ENCODE measurements at places on chromosomes 5 and 9.

- no peak for DNase-seq
These were observed 136.4 kb downstream of the GRIA1 start for GRCh38 chr5:153626836-153627235.

GRCh38 chr5:142717582-142718215 lies 31.8 kb upstream of the FGF1 start:
- DNase-seq, result no peak

DNA sequence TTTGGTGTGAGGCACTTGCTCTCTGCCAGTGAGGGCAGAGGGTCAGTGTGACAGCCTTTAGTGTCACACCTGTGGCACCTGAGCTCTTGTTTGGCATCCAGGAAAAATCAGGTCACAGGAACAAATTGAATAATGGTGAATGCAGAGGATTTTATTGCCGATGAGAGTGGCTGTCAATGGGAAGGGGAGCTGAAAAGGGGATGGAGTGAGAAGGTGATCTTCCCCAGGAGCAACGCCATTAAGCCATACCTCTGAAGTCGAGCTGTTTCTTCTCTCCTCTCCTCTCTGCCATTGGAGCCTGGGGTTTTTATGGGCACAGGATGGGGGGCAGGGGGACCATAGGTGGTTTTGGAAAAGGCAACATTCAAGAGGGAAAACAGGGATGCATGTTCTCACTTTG lies 2.4 kb upstream of the HSD17B4 start:
- no peak for DNase-seq

DNA sequence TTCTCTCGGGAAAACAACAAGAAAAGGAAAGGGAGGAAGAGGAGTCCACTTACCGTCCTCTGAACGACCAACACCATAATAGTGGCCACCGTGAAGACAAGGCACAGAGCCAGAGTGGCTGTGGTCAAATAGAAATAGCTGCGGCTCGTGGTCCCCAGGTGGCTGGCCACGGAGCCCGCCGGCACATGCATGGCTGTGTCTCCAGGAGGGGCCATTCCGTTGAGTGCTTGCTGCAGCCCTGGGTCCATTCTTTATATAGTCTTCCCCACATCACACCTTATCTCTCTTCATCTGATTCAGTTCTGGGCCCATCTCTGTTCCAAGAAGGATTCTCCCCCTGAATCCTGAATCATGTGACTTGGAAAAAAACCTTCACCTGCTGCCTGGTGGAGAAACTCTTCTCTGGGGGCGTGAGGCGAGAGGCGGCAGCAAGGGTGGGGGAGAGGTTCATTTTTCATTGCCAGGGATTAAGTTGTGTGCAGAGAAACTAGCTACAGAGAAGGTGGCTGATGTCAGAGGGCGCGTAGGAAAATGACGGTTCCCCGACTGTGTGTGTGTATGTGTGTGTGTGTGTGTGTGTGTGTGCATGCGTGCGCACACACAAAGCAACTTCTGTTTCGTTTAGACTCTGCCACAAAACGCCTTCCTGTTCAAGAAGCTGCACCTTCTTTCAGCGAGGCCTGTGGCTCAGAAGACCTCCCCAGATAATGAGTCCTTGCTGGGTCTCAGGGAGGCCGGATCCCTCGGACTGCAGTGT lies at the start of gene TNFSF8:
Gene TNFSF8 (minus strand): TSS at position 536 of the 757 bp plus-strand sequence. CDS start 288 bp downstream, at position 248.
- DNase-seq, result peak; percentile 58
